ENCODE measurements at places on chromosomes 16 and 17. TPM values are rescaled to one million over a fixed set of nuclear protein-coding genes. Genes with fewer than 3 reads are reported as not detected.
A peak's percentile ranks its signal among the peaks of the same experiment; 100 is the strongest.

- DNase-seq, result peak; percentile 73
- H3K4me3 ChIP-seq, result no peak overlapping the region
- H3K27ac ChIP-seq, result no peak overlapping the region
- no peaks in the 10 kb centered on the region for H3K27me3 ChIP-seq
Observed at GRCh38 chr17:63919311-63919723, 678 bp upstream of the GH1 start.

DNA sequence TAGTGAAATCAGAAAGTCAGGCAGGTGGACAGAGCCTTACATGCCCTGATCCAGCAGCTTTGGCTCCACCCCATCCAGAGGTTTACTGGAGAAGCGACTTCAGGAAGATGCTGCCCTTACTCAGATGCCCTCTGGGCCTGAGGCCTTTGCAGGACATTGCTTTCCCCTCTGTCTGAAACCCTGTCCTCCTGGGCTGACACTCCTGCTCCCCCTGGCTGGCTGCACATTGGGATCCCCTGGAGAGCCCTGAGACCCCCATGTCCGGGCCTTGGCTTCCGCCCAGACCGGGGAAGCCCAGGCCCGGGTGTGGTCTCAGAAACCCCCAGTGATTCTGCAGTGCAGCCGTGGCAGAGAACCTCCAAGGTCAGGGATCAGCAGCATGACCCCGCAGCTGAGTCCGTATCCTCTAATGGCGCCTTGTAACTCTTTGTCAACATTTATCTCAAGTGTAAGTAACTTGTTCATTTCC is 36.6 kb downstream of the BCO1 start:
- no peaks in the 10 kb centered on the region for H3K27me3 ChIP-seq
- no peaks in the 10 kb centered on the region for H3K4me1 ChIP-seq
- DNase-seq, result no peak
- H3K4me3 ChIP-seq, result no peak overlapping the region
- no peaks in the 10 kb centered on the region for H3K36me3 ChIP-seq
- no peak overlapping the region for H3K27ac ChIP-seq

- DNase-seq, result no peak
- H3K4me3 ChIP-seq, result no peak overlapping the region
- H3K36me3 ChIP-seq, result no peaks in the 10 kb centered on the region
- H3K27me3 ChIP-seq, result no peaks in the 10 kb centered on the region
- no peaks in the 10 kb centered on the region for H3K4me1 ChIP-seq
Observed at GRCh38 chr16:50574745-50575136, 26.5 kb downstream of the NKD1 start.

GRCh38 chr17:60685437-60685836 is 7.8 kb downstream of the BCAS3 start:
- no peaks in the 10 kb centered on the region for H3K4me1 ChIP-seq
- no peaks in the 10 kb centered on the region for H3K36me3 ChIP-seq
- no peaks in the 10 kb centered on the region for H3K27me3 ChIP-seq
- no peak for DNase-seq

- no peak overlapping the region for H3K4me3 ChIP-seq
- no peaks in the 10 kb centered on the region for H3K36me3 ChIP-seq
- DNase-seq, result no peak
- no peaks in the 10 kb centered on the region for H3K4me1 ChIP-seq
Observed at GRCh38 chr17:74126179-74126900, 77.1 kb upstream of the RPL38 start.

DNA sequence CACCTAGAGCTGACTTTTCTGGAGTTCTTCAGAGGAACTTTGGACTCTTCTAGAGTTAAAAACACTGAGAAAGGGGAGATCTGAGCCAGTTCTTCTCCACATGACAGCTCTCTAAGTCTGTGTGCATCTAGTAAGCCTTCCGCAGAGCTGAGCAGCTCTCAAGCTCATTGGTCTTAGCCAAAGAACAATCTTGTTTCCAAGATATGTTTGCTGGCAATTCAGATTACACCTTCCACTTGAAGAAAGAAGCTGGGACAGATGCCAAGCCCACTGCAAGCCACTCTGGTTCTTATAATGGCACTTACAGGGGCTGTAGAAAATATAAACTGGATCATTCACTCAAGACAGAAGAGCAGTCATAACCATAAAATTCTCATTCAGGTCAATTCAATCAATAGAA is 134.1 kb upstream of the TOX3 start:
- H3K27me3 ChIP-seq, result no peaks in the 10 kb centered on the region
- H3K4me3 ChIP-seq, result no peak overlapping the region
- no peak overlapping the region for H3K27ac ChIP-seq
- H3K36me3 ChIP-seq, result no peaks in the 10 kb centered on the region
- H3K4me1 ChIP-seq, result no peaks in the 10 kb centered on the region

DNA sequence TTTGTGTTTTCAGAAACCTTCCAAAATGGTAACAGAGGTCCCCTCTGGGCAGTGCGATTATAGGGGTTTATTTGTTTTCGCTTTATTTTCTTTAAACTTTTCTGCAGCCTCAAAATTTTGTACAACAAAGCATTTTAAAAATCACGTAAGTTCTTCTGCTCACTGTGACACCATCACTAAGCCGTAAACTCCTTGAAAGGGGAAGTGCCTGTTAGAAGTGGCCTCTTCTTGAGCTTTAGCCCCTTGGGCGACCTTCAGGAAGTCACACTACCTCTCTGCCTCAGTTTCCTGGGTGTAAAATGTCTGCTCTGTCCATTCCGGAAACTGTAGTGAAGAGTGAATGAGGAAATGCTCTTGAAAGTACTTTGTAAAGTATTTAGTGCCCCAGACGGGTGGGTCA is 26.6 kb downstream of the ARHGAP27 start:
- peaks cover 3% of the 10 kb centered on the region for H3K4me1 ChIP-seq
- H3K27me3 ChIP-seq, result no peaks in the 10 kb centered on the region
- no peak for DNase-seq
- H3K4me3 ChIP-seq, result no peak overlapping the region

- no peaks in the 10 kb centered on the region for H3K27me3 ChIP-seq
- H3K36me3 ChIP-seq, result no peaks in the 10 kb centered on the region
- no peak for DNase-seq
Observed at GRCh38 chr17:17117923-17118322, 75.7 kb downstream of the MPRIP start.

GRCh38 chr16:83689385-83689831 is 118.4 kb upstream of the HSBP1 start:
- H3K4me1 ChIP-seq, result no peaks in the 10 kb centered on the region
- peak; percentile 58 for DNase-seq
- H3K27me3 ChIP-seq, result peaks cover 23% of the 10 kb centered on the region
- no peak overlapping the region for H3K4me3 ChIP-seq

GRCh38 chr16:64991001-64991400 is 130.9 kb downstream of the CDH11 start:
- H3K4me1 ChIP-seq, result peaks cover 65% of the 10 kb centered on the region
- peak; percentile 54 for DNase-seq
- H3K4me3 ChIP-seq, result no peak overlapping the region
- H3K27me3 ChIP-seq, result no peaks in the 10 kb centered on the region

DNA sequence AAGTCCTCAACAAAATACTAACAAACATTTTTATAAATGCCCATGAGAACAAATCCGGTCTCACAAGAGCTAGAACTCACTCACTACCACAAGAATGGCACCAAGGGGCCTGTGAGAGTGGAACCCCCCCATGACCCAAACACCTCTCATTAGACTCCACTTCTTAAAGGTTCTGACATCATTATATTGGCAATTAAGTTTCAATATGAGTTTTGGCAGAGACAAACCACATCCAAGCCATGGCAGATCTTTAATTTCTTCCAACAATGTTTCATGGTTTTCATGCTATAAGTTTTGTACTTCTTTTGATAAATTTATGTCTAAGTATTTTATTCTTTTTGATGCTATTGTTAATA is 30.0 kb upstream of the ATP2A3 start:
- no peaks in the 10 kb centered on the region for H3K4me1 ChIP-seq
- peaks cover 7% of the 10 kb centered on the region for H3K27me3 ChIP-seq
- no peak overlapping the region for H3K27ac ChIP-seq
- no peak for DNase-seq
- no peaks in the 10 kb centered on the region for H3K36me3 ChIP-seq

GRCh38 chr16:57617604-57618111 is 10.8 kb upstream of the ADGRG1 start:
- no peak overlapping the region for H3K4me3 ChIP-seq
- no peak for DNase-seq
- H3K27me3 ChIP-seq, result no peaks in the 10 kb centered on the region
- H3K4me1 ChIP-seq, result no peaks in the 10 kb centered on the region
- H3K27ac ChIP-seq, result no peak overlapping the region

- H3K4me3 ChIP-seq, result no peak overlapping the region
- no peaks in the 10 kb centered on the region for H3K27me3 ChIP-seq
- peaks cover 11% of the 10 kb centered on the region for H3K36me3 ChIP-seq
- DNase-seq, result no peak
Observed at GRCh38 chr16:28180655-28181460, 30.9 kb downstream of the XPO6 start.

- H3K4me3 ChIP-seq, result no peak overlapping the region
- no peak for DNase-seq
- H3K4me1 ChIP-seq, result peaks cover 26% of the 10 kb centered on the region
Observed at GRCh38 chr17:81865733-81866439, 5.3 kb downstream of the ARHGDIA start.

DNA sequence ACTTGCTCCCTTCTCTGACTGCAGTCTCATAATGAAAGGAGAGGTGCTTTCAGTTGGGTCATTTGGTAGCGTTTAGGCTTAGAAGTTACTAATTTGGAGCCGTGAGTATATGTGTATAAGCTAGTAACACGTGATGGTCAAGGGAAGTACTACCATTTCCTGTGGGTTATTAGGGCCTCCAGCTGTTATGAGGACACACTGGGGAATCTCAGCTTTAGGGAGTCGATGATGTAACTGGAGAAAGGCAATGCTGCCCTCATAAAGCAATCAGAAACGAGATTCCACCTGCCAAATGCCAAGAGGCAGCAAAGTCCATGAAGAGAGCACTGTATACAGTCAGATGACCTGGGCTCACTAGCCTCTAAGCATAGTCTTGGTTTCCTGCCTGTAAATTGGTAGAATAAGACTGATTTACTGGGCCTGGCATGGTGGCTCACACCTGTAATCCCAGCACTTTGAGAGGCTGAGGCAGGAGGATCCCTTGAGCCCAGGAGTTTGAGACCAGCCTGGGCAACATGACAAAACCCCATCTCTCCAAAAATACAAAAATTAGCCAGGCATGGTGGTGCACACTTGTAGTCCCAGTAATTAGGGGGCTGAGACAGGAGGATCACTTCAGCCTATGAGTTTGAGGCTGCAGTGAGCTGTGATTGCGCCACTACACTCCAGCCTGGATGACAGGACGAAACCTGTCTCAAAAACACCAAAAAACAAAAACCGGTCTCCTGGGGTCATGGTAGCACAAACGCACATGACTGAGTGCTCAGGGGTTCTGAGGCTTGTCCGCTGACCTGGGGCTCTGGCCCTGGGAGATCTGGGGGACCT is 53.0 kb downstream of the SF3B3 start:
- peaks cover 41% of the 10 kb centered on the region for H3K36me3 ChIP-seq
- H3K27me3 ChIP-seq, result no peaks in the 10 kb centered on the region
- peaks cover 17% of the 10 kb centered on the region for H3K4me1 ChIP-seq
- H3K27ac ChIP-seq, result peak overlapping the region; percentile 50
- H3K4me3 ChIP-seq, result no peak overlapping the region

DNA sequence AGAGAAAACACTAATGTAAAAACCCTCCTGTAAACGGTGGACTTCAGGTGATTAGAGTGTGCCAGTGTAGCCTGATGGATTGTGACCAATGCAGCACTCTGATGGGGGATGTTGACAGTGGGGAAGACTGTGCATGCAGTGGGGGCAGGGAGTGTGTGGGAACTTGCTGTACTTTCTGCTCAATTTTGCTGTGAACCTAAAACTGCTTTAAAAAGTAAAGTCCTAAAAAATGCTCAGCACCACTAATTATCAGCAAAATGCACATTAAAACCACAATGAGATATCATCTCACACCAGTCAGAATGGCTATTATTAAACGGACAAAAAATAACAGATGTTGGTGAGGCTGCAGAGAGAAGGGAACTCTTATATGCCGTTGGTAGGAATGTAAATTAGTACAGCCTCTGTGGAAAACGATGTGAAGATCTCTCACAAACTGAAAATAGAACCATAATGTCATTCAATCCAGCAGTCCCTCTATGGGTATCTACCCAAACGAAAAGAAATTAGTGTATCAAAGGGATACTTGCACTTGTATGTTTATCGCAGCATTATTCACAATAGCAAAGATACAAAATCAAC is 9.7 kb upstream of the ULK2 start:
- H3K27ac ChIP-seq, result no peak overlapping the region
- no peaks in the 10 kb centered on the region for H3K36me3 ChIP-seq
- no peaks in the 10 kb centered on the region for H3K27me3 ChIP-seq
- no peaks in the 10 kb centered on the region for H3K4me1 ChIP-seq
- H3K4me3 ChIP-seq, result no peak overlapping the region
- no peak for DNase-seq

DNA sequence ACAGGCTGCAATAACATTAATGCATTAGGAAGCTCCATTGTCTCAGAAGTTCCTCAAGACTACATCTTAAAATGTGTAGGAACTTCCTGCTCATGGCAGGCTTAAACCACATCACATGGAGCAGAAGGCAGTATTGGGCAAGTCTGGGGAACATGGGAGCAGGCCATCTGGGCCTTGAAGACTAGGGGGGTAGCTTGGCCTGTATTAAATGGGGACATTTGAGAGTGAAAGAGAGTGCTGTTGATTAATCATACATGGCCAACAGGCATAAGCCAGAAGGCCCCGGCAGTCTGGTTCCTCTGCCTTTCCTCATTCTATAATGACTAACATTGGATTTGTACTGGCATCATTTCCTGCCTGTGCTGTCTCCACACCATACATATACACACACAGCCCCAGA is 25.2 kb upstream of the SLC5A11 start:
- no peak overlapping the region for H3K27ac ChIP-seq
- no peaks in the 10 kb centered on the region for H3K4me1 ChIP-seq
- peaks cover 84% of the 10 kb centered on the region for H3K36me3 ChIP-seq
- no peak overlapping the region for H3K4me3 ChIP-seq

- H3K4me3 ChIP-seq, result no peak overlapping the region
- no peaks in the 10 kb centered on the region for H3K4me1 ChIP-seq
- peaks cover 89% of the 10 kb centered on the region for H3K36me3 ChIP-seq
- H3K27me3 ChIP-seq, result no peaks in the 10 kb centered on the region
Observed at GRCh38 chr16:58187665-58188421, 10.1 kb downstream of the CSNK2A2 start.

GRCh38 chr17:31527606-31528005 is 136.1 kb downstream of the RAB11FIP4 start:
- H3K4me3 ChIP-seq, result no peak overlapping the region
- H3K36me3 ChIP-seq, result no peaks in the 10 kb centered on the region

DNA sequence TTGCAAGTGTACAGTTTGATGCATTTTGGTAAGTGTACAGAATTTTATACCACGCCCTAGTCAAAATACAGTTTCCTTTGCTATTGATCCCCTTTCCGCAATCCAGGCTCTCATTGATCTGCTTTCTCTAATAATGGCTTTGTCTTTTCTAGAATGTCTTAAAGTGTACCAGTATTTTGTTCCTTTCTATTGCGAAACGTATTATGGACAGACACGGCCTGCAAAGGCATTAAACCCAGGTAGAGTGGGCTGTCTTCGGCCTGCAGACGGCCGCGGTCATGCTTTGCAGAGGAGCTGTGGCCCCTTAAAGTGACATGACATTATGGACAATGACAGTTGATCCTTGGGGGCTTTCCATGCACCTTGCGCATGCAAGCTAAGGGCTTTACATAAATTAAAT is 15.9 kb upstream of the HSBP1 start:
- no peaks in the 10 kb centered on the region for H3K4me1 ChIP-seq
- H3K27me3 ChIP-seq, result peaks cover 29% of the 10 kb centered on the region
- H3K36me3 ChIP-seq, result no peaks in the 10 kb centered on the region
- H3K4me3 ChIP-seq, result no peak overlapping the region
- no peak overlapping the region for H3K27ac ChIP-seq

STX1B gene
- 1.1 TPM for total RNA-seq

PRKCB gene
- 158 TPM for total RNA-seq

GNG13 gene
- total RNA-seq, result not detected

PSMC3IP gene
- total RNA-seq, result 30.9 TPM

RNF222 gene
- total RNA-seq, result not detected

P2RX5 gene
- 0.45 TPM for total RNA-seq

ASGR1 gene
- total RNA-seq, result 8.0 TPM

NHLRC4 gene
- 0.21 TPM for total RNA-seq

OR3A3 gene
- not detected for total RNA-seq

TLCD3B gene
- total RNA-seq, result 1.9 TPM

All from A673 (cell line).